ENCODE measurements at places on chromosomes 16 and 17.

- H3K36me3 ChIP-seq, result peaks cover 54% of the 10 kb centered on the region
- peaks cover 13% of the 10 kb centered on the region for H3K4me1 ChIP-seq
- no peak for DNase-seq
- no peaks in the 10 kb centered on the region for H3K27me3 ChIP-seq
- H3K27ac ChIP-seq, result peak overlapping the region; percentile 46
Observed at GRCh38 chr16:66741169-66741900, 10.1 kb downstream of the DYNC1LI2 start.

DNA sequence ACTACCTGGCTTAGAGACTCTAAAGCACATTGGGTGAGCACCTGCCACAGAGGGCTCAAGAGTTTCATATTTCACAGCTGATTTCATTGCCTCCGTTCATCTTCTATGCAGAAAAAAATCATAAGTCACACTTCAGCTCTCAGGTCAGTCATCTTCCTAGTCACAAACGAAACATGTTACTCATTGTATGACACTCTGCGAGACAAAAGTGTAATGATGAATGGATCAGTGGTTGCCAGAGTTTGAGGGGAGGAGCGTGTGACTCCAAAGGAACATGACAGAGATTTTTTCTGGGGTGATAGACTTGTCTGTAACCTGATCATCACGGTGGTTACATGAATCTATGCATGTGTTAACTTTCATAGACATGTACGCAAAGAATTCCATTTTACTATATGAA, 195.2 kb upstream of the CNTNAP4 start:
- DNase-seq, result no peak
- H3K27me3 ChIP-seq, result no peaks in the 10 kb centered on the region
- no peak overlapping the region for H3K27ac ChIP-seq
- H3K36me3 ChIP-seq, result no peaks in the 10 kb centered on the region
- H3K4me3 ChIP-seq, result no peak overlapping the region

DNA sequence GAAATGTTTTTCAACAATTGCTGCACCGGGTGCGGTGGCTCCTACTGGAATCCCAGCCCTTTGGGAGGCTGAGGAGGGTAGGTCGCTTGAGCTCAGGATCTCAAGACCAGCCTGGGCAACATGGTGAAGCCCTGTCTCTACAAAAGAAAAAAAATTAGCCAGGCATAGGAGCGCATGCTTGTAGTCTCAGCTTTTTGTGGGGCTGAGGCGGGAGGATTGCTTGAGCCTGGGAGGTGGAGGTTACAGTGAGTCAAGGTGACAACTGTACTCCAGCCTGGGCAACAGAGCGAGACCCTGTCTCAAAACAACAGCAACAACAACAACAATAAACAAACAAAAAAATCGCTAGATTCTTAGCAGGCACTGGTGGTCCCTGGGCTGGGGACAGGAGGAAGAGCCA, 28.5 kb downstream of the IL21R start:
- no peak overlapping the region for H3K4me3 ChIP-seq
- DNase-seq, result no peak
- no peaks in the 10 kb centered on the region for H3K27me3 ChIP-seq
- no peaks in the 10 kb centered on the region for H3K36me3 ChIP-seq
- H3K4me1 ChIP-seq, result no peaks in the 10 kb centered on the region

GRCh38 chr17:57391857-57392471, 135.6 kb downstream of the MSI2 start:
- peak; percentile 56 for DNase-seq
- H3K36me3 ChIP-seq, result peaks cover 5% of the 10 kb centered on the region
- peaks cover 39% of the 10 kb centered on the region for H3K4me1 ChIP-seq
- H3K4me3 ChIP-seq, result no peak overlapping the region

- H3K27ac ChIP-seq, result no peak overlapping the region
- DNase-seq, result peak; percentile 72
- H3K4me1 ChIP-seq, result peaks cover 11% of the 10 kb centered on the region
- no peaks in the 10 kb centered on the region for H3K36me3 ChIP-seq
Observed at GRCh38 chr16:66324815-66325515, 41.5 kb upstream of the CDH5 start.

GRCh38 chr17:30234964-30235363, 533 bp downstream of the SLC6A4 start:
- H3K4me1 ChIP-seq, result peaks cover 27% of the 10 kb centered on the region
- H3K27me3 ChIP-seq, result peaks cover 77% of the 10 kb centered on the region
- H3K27ac ChIP-seq, result no peak overlapping the region

- no peak overlapping the region for H3K27ac ChIP-seq
- no peaks in the 10 kb centered on the region for H3K4me1 ChIP-seq
- no peaks in the 10 kb centered on the region for H3K36me3 ChIP-seq
Observed at GRCh38 chr17:13152501-13152900, 134.7 kb upstream of the ELAC2 start.

- H3K4me3 ChIP-seq, result no peak overlapping the region
- no peak overlapping the region for H3K27ac ChIP-seq
- H3K27me3 ChIP-seq, result no peaks in the 10 kb centered on the region
- H3K36me3 ChIP-seq, result no peaks in the 10 kb centered on the region
- no peaks in the 10 kb centered on the region for H3K4me1 ChIP-seq
- no peak for DNase-seq
Observed at GRCh38 chr17:38687286-38687685, 12.5 kb upstream of the EPOP start.

DNA sequence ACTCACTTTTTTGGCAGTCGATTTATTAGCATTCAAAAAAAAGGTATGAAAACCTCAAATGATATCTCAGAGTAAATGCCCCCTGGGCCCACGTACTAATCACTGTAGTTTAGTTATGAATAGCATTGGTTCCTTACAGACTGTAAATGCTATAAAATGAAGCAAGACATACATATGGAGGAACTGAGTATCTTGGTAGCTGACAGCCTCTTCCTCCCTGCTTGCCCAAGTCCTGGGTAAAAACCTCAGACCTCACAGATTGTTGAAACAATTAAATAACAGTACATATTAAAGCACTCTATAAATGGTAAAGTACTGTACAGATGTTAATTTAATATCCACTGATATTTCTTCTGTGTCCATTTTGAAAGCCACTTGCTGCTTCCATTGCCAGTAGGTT, 33.2 kb upstream of the ABCC11 start:
- peaks cover 42% of the 10 kb centered on the region for H3K4me1 ChIP-seq
- H3K4me3 ChIP-seq, result no peak overlapping the region
- H3K27ac ChIP-seq, result no peak overlapping the region
- no peaks in the 10 kb centered on the region for H3K36me3 ChIP-seq

- H3K4me3 ChIP-seq, result no peak overlapping the region
- DNase-seq, result no peak
- no peaks in the 10 kb centered on the region for H3K27me3 ChIP-seq
- no peaks in the 10 kb centered on the region for H3K4me1 ChIP-seq
- no peaks in the 10 kb centered on the region for H3K36me3 ChIP-seq
Observed at GRCh38 chr16:10728003-10728887, 15.4 kb upstream of the NUBP1 start.

DNA sequence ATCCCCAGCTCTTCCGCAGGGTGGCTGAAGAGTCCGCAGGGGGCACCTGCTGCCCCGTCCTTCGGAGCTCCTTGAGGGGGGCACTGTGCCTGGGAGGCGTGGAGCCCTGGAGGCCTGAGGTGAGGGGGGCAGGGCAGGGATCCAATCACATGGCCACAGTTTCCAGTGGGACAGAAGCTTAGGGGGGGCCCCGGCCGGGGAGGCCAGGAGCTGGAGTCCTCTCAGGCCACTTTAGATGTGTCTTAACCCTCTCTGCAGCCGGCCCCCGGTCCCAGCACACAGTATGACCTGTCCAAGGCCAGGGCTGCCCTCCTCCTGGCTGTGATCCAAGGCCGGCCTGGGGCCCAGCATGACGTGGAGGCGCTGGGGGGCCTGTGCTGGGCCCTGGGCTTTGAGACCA, 10.8 kb downstream of the ZNF213 start:
- peaks cover 5% of the 10 kb centered on the region for H3K4me1 ChIP-seq
- no peak for DNase-seq
- no peak overlapping the region for H3K4me3 ChIP-seq
- peaks cover 16% of the 10 kb centered on the region for H3K27me3 ChIP-seq
- no peak overlapping the region for H3K27ac ChIP-seq

- H3K27me3 ChIP-seq, result no peaks in the 10 kb centered on the region
- no peaks in the 10 kb centered on the region for H3K4me1 ChIP-seq
- H3K27ac ChIP-seq, result no peak overlapping the region
- no peak for DNase-seq
- no peak overlapping the region for H3K4me3 ChIP-seq
Observed at GRCh38 chr17:16066125-16066524, 66.5 kb downstream of the TTC19 start.

DNA sequence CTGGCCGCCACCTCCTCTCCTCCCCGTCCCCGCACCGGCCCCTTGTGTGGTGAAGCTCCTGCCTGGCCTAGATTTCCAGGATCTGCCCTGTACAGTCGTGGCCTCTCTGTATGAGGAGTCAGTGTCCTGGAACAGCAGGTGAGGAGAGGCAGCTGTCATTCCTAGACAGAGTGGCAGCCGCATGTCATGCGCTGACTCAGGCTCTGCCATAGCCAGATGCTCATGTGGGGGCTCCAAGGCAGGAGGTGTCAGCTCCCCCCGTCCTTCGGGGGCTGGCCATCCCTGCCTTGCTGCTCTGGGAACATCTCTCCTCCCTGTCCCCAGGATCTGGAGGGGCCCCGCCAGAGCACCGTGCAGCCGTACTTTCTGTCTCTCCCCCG, 60.4 kb downstream of the BAIAP2 start:
- H3K4me3 ChIP-seq, result no peak overlapping the region
- H3K27ac ChIP-seq, result no peak overlapping the region
- H3K36me3 ChIP-seq, result no peaks in the 10 kb centered on the region
- peaks cover 6% of the 10 kb centered on the region for H3K4me1 ChIP-seq
- no peaks in the 10 kb centered on the region for H3K27me3 ChIP-seq
- no peak for DNase-seq

- DNase-seq, result peak; percentile 27
- peaks cover 23% of the 10 kb centered on the region for H3K4me1 ChIP-seq
- peak overlapping the region; percentile 87 for H3K27ac ChIP-seq
- H3K36me3 ChIP-seq, result peaks cover 13% of the 10 kb centered on the region
Observed at GRCh38 chr17:7250695-7251627, 573 bp downstream of the CTDNEP1 start.

DNA sequence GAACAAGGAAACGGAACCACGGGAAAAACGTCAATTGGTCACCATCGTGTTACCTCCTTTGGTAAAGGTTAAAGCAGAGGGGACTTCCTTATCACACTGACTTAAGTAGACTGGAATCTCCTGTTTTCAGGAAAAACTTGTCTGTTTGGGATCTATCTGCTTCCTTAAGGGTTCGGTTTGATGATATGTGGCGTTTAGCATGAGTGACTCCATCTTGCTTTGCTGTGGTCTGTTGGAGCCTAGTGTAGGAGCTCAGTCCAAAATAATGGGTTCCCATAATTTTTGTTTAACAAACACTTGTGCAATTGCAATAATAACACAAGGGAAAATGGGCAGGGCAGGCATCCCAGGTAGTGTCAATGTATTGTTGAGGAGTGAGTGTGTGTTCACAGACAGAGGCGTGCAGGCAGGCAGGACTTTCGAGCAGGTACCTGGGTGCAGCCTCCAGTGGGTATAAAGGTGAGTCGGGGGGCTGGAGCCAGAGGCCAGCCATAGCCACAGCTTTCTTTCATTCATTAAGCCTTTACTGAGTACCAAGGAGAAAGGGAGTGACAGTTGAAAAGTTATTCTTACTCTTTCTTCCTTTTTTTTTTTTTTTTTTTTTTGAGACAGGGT, 4.3 kb upstream of the ENGASE start:
- DNase-seq, result no peak
- H3K27ac ChIP-seq, result no peak overlapping the region
- H3K4me3 ChIP-seq, result no peak overlapping the region
- no peaks in the 10 kb centered on the region for H3K27me3 ChIP-seq

DNA sequence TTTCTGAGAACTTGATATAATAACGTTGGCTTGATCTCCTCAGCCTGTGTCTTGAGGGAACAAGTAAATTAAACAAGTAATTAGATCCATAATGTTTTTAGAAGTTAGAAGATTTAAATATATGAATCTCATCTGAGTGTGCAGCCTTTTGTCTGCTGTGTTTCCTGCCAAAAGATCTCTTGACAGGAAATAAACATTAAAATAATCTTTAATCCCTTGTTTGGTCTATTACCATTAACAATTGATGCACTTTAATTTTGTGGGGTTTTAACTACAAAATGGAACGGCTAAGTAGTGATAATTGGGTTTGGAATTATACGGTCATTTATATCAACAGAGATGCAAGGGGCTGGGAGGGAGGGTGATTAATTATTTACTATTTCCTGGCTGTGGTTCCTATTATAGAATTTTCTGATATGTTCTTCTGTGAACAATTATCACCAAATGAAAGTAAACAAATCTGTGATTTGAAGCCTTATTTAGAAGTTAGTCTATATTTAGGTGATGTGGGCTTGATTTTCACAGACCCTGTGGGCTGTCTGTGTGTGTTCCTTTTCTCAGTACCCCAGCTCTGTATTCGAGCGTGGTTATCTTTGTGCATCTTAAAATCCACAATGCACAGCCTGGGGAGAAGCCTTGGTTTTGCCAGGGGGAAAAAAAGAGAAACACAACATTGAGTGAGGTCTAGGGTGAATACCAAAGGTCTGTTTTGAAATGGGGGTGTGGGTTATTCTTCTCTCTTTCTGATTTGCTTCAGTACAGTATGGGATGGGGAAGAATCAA, 556.1 kb downstream of the WWOX start:
- no peak for DNase-seq
- no peaks in the 10 kb centered on the region for H3K27me3 ChIP-seq
- H3K36me3 ChIP-seq, result no peaks in the 10 kb centered on the region
- H3K4me3 ChIP-seq, result no peak overlapping the region
- peaks cover 6% of the 10 kb centered on the region for H3K4me1 ChIP-seq

DNA sequence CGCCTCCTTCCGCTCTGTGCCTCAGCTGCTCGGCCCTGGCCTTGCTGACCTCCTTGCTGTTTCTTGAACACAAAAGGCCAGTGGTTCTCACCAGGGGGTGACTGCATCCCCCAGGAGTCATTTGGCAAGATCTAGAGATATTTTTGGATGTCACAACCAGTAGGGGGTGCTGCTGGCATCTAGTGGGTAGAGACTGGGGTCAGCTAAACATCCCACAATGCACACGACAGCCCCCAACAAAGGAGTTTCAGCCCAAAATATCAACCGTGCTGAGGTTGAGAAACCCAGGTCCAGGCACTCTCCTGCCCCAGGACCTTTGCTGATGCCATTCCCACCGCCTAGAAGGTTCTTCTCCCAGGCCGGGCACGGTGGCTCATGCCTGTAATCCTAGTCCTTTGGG, 39.7 kb downstream of the ABCC6 start:
- no peak overlapping the region for H3K4me3 ChIP-seq
- no peak overlapping the region for H3K27ac ChIP-seq
- no peaks in the 10 kb centered on the region for H3K27me3 ChIP-seq
- no peaks in the 10 kb centered on the region for H3K4me1 ChIP-seq
- no peaks in the 10 kb centered on the region for H3K36me3 ChIP-seq

GRCh38 chr17:47076171-47076570, 97.1 kb upstream of the RPRML start:
- H3K4me3 ChIP-seq, result no peak overlapping the region
- no peaks in the 10 kb centered on the region for H3K4me1 ChIP-seq
- no peak overlapping the region for H3K27ac ChIP-seq
- H3K36me3 ChIP-seq, result no peaks in the 10 kb centered on the region
- no peaks in the 10 kb centered on the region for H3K27me3 ChIP-seq

DNA sequence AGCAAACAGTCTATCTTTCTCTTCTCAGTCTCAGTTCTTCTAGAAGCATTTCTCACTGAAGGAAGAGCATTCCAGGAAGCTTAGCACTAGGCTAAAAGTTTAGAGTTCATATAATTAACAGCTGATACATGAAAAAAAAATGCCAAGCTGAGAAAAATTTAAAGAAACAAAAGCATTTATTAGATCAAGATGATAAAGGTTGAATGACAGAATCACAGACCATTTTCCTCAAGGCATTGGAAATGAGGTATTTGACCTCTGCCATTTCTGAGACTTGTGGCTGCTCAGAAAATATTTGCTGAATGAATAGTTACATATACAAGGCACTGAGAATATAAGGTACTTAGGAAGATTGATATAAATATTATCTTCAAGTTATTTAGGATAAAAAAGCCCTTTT, 901.6 kb upstream of the GOT2 start:
- H3K36me3 ChIP-seq, result 0 out of 2 replicates have a peak, but pooled peaks cover 7% of the 10 kb centered on the region
- H3K27ac ChIP-seq, result no peak overlapping the region
- no peak for DNase-seq
- peaks cover 8% of the 10 kb centered on the region for H3K4me1 ChIP-seq
- no peaks in the 10 kb centered on the region for H3K27me3 ChIP-seq
- H3K4me3 ChIP-seq, result no peak overlapping the region

Data from GM23338 (cell line).